Brain (organoid and tissue), 16 donors: ENCODE measurements at places on chromosomes 16 and 17. TPM values are rescaled to one million over a fixed set of nuclear protein-coding genes. Genes with fewer than 3 reads are reported as not detected.

Gene TERB1
- not detected for polyA plus RNA-seq

Gene MYH2
- not detected for polyA plus RNA-seq

GRCh38 chr17:32288615-32289014, 23.0 kb downstream of the RHBDL3 start:
- DNase-seq, result no peak

GRCh38 chr17:862582-862981, 80.4 kb downstream of the MRM3 start:
- DNase-seq, result no peak

DNA sequence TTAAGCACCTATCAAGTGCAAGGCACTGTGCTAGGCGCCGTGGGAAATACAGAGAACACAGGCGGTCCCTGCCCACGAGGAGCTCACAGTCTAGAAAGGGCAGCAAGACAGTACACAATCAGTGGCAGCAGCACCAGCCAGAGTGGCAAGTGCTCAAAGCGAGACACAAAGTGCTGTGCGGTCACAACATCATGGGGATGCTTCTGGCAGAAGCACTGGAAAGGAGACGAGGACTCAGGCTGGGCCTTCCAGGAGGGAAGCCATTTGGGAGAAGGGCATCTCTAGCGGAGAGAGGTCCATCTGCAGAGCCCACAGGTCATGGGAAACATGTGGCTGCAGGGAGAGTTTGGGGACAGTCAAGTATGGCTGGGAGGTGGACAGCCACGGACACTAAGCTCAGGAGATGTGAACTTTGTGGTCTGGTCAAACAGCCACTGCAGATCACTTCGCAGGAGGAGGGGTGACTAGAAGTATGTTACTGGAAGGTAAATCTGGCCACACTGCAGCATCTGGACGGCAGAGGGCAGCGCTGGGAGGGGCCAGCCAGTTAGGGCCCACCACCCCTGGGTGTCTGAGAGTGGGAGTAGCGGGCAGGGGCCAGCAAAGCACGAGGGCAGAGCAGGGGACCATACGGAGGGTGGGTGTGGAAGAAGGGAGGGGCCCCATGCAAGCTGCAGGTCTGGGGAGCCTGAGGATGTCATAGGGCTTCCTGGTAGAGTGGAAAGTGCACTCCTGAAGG, 71.1 kb downstream of the N4BP1 start:
- no peak for DNase-seq
